ENCODE measurements at places on chromosomes 1 and 21.
A peak's percentile ranks its signal among the peaks of the same experiment; 100 is the strongest.

- no peak for DNase-seq
Measured at GRCh38 chr1:97093741-97094140, 372.2 kb downstream of the PTBP2 start.

DNA sequence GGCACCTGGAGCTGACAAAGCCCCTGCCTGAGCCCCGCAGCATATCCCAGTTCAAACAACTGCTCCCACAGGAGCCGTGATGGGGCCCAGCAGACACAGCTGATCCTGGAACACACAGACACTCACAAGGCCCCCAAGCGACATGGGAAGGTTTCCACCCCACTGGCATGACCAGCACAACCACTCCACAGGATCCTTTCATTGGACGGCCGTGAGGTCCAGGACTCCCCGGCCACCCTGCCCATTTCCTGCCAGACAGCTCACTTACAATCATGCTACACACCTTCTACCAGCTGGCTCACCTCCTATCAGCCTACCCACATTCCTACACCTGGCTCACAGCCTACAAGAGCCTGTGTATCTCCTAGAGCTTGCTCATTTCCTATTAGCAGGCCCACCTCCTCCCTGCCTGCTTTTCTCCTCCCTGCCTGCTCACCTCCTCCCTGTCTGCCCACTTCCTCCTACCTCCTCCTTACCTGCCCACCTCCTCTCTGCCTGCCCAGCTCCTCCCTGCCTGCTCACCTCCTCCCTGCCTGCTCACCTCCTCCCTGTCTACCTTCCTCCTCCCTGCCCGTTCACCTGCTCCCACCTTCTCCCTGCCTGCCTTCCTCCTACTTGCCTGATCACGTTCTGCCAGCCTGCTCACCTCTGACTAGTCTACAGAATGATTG, 73.9 kb downstream of the MATN1 start:
- no peak for DNase-seq

- peak; percentile 87 for DNase-seq
Measured at GRCh38 chr1:201461645-201462441, 7.1 kb downstream of the PHLDA3 start.

DNA sequence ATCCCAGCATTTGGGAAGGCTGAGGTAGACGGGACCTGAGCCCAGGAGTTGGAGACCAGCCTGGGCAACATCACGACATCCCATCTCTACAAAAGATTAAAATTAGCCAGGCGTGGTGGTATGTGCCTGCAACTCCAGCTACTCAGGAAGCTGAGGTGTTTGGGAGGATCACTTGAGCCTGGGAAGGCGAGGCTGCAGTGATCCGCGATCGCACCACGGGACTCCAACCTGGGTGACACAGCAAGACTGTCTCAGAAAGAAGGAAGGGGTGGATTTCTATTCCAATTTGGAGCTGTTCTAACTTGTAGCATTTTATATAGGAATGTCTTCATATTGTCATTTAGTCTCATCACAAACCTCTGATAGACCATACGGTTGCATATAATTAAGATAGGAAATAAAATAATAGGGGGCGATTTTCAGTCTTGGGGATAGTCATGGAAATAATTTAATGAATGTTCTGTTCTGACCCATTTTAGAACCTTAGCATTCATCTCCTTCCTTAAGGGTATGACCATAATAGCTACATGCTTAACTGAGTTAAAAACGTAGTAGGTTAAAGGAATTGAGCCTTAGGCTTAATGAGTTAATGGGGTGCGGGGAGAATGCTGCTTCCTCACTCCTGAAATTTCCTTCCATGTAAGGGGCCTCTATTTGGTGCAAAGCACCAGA, 93.1 kb downstream of the ADCY10 start:
- DNase-seq, result no peak

DNA sequence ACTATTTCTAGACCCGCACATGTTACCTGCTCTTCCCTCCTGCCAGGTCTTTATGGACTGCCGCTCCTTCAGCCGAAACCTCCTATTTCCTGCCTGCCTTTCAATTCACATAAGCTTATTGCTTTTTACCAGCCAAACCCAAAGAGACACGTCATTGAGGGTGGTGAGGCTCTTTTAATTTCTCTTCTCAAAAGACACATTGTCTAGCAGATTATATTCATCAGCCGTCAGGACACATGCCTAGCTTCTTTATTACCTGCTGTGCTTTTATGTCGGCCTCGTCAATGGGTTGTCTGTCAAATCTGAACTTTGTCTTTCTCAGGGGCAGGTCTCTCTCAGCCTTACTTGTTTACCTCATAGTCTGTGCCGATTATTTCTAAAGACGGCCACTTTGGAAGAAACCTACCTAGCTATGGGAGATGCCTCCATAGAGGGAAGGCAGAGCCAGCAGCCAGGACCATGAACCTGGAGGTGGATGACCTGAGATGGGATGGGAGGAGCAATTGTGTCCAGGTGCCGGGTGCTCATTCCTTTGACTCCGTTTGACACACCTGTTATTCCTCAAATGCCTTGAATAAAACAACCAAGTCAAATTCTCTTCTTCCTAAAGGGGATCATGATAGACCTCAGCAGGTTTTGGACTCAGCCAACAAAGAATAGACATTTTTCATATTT, 42.0 kb downstream of the ZBTB18 start:
- DNase-seq, result no peak

DNA sequence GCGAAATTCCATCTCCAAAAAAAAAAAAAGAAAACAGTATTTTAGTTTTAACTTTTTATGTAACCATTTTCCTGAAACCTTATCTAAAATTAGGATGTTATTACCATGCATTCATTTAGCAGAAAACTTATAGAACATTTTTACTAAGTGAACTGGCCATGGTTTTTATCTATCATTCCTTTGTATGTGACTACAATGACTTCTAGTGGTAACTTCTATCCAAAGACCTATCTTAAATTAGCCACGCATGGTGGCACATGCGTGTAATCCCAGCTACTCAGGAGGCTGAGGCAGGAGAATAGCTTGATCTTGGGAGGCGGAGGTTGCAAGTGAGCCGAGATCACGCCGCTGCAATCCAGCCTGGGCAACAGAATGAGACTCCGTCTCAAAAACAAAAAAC, 11.4 kb downstream of the GGPS1 start:
- no peak for DNase-seq
